ENCODE measurements at places on chromosomes 7 and 10.

GRCh38 chr7:151885202-151885580 is 8.3 kb upstream of the PRKAG2 start:
- DNase-seq = no peak

DNA sequence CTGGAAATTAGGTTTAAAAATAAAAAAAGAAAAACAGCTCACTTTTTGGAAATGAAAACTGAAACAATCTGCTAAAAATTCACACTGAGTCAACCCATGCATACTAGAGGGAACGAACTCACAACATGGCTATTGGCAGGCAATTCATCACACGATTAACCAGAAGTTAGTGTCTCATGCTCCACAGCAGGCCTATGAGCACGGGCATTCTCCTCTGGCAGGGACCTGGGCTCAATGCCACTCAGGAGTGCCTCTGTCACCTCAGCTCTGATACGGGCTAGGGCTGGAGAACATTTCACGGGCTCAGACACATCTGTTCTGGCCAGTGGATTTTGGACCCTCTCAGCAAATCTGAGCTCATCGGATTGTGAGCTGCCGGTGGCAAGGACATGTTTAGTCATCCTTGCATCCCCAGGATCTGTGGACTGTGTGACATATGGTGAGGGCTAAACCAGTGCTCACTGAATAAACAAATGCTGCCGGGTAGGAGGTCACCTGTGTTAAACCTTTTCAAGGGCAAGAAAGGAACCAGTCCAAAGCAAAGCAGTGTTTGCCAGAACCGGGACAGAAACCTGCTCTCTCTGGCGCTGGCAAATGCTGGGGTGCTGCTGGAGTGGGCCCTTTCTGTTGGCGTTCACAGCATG is 40.1 kb downstream of the POLR3A start:
- DNase-seq = no peak

DNA sequence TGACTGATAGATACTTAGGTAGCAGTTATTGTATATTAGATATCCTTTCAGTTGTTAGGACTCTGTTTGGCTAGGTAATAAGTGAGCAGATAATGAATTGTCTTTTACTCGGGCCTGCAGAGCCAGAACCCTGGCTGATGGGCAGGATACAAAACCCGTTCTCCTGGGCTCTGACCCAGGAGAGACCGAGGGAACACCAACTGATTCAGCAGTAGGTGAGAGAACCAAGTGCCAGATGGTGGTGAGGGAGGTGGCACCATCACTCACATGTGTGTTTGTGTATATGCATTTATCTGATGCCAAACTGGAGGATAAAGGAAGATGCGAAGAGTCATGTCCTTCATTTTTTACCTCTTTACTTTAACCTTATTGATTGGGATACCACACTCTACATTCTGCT is 115.7 kb upstream of the SAMD8 start:
- DNase-seq = no peak

DNA sequence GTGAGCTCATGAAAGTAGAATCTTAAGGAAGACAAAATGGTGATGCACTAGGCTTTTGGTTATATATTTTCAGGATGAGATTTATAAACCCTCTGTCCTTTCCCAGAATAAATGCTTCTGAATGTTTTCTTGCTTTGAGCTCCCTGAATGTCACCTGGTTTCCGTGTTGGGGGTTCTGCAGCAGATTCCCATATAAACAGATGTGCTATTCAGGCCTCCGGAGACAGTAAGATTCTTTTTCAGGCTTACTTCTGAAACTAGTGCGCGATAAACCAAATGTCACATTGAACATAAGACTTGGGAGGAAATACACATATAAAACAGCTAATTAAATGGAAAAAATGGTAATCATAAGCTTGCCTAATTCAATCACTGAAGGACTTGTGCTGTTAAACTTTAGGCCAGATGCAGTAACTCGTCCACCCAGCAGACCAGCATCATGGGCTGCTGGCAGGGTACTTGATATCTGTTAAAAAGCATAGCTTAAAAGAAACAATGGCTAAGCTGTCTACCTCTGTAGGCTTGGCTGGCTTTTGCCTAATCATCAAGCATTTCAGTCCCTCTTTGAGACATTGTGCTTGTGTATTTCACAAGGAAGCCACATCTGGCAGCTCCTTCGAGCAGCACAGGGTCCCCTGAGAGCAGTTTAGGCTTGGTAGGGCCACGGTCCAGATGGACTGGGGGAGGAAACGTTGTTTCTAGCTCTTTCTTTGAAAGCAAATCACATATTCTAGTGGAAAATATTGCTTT is 281.2 kb upstream of the KIAA1217 start:
- DNase-seq = no peak

DNA sequence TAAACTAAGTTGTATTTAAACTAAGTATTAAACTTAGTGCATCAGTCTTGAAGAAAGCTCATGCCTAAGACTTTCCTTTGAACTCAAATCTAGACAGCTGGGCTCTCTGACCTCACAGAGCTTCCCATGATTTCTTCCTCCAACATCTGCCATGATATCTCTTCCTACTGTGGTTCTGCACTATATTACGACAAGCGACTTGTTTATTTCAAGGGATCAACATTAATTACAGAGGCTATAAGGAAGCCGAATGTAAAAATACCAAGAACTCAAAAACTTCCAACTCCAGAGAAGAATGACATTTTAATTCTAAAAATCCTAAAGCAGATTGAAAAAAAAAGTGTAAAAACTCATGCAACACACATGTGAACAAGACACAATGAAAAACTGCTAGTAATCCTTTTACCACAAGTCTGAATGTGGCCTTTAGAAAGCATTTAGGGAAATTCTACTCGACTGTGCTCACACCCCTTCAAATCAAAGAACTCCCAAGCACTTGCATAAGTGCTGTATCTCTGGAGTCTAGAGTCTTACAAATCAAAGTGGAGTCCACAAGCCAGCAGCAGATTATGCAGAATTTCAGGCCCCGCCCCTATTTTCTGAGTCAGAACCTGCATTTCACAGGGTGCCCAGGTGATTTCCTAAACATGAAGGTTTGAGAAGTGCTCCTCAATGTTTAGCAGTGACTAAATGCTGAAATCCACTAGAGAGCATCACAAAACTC is 22.7 kb upstream of the WASHC2A start:
- DNase-seq = no peak

GRCh38 chr7:106279425-106280197 is 5.2 kb downstream of the NAMPT start:
- DNase-seq = no peak

GRCh38 chr7:21355406-21355874 is 72.4 kb upstream of the SP4 start:
- DNase-seq = no peak

DNA sequence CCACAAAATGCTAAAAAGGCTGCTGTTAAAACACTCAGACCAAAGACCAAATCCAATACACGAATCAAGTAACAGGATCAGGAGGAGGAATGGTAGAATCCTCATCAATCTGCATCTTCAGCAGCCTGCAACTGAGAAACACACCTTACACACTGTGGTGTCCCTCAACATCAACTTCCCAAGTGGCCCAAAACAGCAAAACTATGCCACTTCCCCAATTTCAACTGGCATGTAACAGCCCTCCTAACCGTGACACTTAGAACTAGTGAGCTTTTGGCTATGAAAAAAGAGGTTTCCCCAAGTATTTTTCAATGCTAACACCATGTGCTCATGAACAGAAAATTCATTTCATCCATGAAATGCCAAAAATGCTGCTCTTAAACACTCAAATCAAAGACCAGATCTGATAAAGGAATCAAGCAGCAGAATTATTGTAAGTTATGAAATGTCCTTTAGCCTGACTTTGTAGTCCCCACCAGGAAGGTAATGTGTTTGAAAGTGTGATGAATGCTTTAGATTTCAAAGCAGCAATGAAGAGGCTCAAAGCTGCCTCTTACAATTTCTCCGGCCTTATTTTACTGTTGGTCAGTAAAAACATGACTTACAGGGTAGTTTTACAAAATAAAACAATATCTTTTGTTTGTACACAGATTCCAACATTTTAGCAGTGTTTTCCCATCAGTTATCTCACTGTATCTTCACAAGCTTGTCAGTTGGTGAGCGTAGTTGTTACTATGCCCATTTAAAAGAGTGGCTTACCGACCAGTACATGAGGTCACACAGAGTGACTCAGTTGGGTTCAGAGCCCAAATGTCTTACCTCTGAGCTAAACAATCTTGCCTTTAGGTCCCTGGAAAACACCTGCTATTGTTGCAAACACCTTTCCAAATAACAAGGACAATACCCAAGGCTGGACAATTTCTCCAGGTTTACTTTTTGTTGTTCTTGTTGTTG is 65.7 kb upstream of the ASAH2 start:
- no peak for DNase-seq

DNA sequence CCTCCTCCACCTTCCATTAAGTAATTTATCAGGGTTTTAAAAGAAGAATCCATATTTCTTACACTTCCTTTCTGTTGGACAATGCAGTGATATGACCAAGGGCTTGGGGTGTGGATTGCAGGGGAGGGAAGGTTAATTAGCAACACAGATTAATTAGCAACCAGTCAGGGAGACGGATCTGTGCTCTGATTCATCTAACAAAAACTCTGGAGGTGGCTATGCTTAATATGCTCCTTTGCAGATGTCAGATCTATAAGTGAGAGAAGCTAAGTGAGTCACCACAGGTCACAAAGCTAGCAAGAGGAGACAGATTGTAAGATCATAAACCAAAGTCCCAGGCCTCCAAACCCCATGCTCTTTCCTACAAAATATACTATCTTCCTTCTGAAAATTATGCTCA is 178.8 kb upstream of the ITGB1 start:
- DNase-seq = no peak

- DNase-seq = no peak
These were observed 58.9 kb downstream of the NAMPT start for GRCh38 chr7:106225856-106226255.

GRCh38 chr7:142516038-142516501 is 233.2 kb upstream of the PRSS1 start:
- peak; percentile 29 for DNase-seq

DNA sequence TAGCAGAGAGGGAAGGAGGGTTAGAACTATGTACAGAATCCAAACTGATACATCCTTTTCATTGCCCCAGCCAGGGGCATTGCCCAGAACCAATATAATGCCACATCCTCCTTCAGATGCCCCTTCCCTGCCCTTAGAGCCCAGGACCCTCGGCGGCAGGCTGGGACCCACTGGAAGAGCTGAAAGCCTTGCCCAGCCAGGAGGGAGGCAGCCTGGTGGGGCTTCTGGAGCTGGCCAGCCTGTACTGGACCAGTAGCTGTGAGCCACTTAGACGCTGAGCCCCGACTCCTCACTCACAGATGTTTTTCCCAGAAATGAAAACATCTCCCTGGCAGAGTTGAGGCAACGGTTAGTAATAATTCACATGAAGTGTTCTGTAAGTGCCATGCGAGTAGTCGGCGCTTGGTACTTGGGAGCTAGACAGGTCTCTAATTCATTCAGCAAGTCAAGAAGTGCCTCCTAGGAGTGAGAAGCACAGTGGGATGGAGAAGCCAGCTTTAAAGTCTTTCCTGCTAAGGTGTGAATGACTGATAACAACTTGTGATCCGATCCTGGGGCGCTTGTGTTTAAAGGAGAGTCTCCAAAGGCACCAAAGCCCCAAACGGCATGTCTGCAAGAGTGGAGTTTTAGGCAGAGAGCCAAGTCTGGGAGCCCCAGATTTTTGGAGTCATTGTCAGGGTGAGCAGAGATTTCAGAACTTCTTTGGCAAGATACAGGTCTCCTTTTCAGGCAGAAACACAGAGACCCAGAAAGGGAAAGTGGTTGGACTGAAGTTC is 9.8 kb downstream of the VSIR start:
- no peak for DNase-seq

GRCh38 chr10:3533296-3533695 is 251.7 kb downstream of the KLF6 start:
- DNase-seq = no peak

- DNase-seq = no peak
These were observed 29.7 kb upstream of the CAPZA2 start for GRCh38 chr7:116832692-116833091.

Measured in NCI-H446 (cell line).